ENCODE measurements at places on chromosomes 2 and 18. TPM values are rescaled to one million over a fixed set of nuclear protein-coding genes. Genes with fewer than 3 reads are reported as not detected.

DNA sequence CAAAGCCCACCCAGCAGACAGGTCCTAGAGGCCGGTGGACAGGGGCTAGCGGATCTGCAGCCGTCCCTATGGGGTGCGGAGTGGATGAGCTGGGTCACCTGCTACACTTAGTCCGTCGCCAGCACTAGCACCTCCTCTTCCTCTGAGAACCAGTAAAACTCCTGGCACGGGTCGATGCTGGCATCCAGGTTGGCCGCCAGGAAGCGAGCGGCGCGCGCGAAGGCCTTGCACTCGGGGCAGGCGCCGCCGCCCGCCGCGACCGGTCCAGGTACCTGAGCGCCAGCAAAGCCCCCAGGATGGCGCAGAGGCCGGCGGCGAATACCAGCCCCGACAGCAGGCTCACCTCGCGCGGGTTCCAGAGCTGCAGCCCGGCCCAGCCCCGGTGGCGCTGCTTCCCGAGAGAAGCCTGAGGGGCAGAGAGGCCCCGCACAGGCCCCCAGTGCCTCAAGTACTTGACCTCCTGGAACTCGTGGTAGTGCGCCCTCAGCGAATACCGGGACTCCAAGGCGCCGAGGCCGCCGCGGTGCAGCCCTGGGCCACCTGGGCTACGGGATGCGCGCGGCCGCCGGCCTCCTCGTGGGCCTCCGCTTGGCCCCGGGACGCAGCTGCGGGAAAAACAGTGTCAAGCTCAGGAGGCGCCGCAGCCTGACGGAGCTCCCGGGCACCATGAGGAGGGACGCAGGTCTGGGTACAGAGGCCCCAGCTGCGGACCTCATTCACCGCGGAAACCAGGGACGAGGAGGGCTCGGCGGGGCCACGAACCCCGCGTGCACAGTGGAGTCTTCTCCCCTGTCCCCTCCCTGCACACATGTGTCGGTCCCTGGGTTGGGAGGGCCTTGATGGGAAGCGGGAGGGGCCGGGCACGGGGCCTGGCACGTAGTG is 27.5 kb upstream of the ALPP start:
- no peak for DNase-seq

- peak; percentile 68 for DNase-seq
Observed at GRCh38 chr2:29114946-29115609, at the start of gene CLIP4. TSS of gene CLIP4 (plus strand) at chr2:29115415. CDS start at chr2:29121389, 5,974 bp downstream.

- DNase-seq = no peak
Observed at GRCh38 chr2:202790676-202791075, 80.9 kb downstream of the ICA1L start.

DNA sequence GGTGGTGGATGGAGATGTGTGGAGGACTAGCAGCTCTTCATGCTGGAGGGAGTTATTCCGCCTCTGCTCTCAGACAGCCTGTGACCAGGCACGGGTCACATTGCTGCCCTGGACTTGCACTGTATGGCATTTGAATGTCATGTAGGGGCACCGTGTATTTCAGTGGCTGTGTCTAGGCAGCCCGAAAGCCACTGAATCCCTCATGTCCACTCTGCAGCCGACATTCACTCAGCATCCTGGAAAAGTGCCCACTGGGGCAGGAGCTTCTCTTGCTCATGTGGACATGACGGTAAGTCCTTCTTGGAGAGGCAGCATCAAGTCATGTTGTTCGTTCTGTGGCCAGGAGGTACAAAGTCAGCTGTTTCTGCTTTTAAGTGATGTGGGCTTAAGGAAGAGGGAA is 127.9 kb downstream of the SH3RF3 start:
- DNase-seq = peak; percentile 44

DNA sequence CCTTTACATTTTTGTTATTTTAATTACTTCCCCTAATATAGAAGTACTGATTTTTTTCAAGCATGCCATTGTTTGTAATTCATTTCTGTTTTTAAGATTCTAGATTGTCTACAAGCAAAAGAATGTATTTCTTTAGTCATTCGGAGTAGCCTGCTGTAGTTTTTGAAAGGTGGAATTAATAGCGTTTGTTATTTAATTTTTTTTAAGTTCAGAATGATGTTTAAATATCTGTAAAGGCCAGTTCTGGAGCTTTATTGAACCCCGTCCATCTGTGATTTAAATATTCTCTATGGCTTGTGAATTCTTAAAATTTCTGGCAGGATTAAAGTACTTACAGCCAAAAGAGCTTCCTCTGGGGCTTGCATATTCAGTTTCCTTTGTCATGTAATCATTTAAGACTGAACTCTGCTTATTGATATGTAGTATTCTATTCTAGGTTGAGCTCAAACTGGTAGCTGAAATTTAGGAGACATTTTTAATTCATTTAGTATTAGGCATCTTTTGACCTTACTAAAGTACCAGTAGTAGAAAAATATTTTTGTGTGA is 5.2 kb downstream of the TGIF1 start:
- peak; percentile 47 for DNase-seq

DNA sequence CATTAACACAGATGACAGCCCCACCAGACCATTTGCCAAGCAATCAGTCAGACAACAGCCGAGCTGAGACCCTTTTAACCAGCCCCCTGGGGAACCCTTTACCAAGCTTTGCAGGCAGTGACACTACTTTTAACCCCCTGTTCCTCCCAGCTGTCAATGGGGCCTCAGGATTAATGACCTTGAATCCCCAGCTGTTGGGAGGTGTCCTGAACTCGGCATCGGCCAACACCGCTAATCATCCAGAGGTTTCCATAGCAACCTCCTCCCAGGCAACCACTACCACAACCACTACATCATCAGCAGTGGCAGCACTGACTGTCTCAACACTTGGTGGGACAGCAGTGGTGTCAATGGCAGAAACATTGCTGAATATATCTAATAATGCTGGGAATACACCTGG is 160.9 kb upstream of the EPC2 start:
- no peak for DNase-seq

DNA sequence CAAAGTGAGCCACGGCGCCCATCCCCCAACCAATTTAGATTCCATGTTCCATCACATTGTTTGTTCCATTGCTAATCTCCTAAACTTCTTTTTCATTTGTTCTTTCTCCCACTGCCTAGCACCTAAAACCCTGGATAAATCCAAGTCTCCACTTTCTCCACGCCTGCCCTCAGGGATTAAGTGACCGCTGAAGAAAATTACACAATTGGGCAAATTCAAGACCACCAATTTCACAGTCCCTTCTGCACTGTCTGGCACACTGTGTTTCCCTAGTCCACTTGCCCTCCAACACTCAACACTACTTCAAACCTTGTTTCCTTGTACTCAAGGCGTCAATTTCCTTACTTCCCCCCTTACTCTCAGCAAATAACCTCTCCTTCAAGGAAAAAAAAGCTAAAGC is 5.1 kb upstream of the UBXN4 start:
- no peak for DNase-seq

DNA sequence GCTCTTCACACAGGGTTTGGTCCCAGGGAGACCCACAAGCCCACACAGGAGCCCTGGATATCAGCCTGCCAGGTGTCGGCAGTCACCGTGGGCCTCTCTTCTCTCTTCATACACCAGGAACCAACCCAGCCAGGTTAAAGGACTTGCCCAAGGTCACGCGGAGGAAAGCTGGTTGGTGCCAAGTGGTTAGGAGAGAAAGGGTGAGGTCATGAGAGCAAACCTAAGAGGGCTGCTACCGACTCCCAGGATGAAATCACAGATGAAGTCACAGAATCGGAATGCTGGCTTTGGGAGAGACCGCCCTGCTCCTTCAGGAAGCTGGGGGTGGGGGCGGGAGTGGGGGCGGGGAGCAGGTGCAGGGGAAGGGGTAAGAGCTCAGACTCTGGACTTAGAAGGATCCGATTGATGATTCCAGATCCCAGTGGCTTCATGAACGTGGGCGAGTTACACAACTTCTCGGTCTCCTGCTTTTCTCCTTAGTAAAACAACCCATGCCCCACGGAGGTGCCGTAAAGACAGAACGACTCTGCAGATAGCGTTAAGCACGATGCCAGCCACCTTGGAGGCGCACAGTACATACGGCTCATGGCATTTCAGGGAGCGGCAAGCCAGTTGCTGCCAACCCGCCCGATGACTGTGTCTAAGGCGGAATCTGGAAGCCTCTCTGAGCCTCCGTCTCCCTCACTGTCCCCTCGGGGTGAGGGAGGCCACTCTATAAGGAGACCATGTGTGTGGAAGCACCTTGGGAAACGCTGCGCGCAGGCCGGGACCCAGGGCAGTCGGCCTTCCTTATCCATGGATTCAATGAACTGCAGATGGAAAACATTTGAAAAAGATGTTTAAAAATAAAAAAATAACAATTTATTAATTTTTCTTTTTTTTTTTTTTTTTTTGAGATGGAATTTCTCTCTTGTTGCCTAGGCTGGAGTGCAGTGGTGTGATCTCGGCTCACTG is 23.0 kb upstream of the TAF1B start:
- DNase-seq = peak; percentile 50

DNA sequence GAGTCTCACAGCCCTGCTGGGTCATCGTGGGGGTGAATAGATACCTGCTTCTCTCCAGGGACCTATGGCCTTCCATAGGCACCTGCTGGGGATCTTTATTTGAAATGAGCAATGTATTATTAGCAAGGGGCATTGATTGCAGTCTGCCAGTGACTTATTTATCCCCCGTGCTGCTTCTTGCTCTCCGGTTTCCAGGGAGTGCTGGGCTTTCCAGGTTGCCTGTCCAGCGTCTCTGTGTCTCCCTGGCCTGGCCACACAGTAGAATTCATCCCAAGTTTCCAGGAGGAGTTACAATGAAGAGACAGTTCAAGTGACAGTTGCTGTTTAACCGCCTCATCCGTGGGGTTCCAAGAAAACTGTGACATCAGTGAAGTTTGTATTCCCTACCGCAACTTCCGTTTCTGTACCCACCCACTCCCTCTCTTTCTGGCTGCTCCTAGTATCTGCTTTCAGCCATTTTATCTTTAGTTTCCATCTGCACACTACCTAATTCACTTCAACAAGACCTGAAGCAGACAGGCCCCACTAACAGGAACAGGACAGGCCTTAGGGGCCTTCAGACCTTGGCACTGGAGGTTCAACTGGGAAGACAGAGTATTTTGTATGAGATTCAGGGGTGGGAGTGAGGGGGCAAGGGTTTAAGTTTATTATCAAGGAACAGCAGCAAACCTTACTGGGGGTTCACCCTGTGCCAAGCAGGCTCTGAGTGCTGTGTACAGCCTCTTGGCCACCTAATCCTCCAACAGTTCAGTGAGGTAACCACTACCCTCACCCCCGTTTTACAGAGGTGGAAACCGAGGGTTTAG is 134.8 kb downstream of the PRKCE start:
- DNase-seq = no peak

DNA sequence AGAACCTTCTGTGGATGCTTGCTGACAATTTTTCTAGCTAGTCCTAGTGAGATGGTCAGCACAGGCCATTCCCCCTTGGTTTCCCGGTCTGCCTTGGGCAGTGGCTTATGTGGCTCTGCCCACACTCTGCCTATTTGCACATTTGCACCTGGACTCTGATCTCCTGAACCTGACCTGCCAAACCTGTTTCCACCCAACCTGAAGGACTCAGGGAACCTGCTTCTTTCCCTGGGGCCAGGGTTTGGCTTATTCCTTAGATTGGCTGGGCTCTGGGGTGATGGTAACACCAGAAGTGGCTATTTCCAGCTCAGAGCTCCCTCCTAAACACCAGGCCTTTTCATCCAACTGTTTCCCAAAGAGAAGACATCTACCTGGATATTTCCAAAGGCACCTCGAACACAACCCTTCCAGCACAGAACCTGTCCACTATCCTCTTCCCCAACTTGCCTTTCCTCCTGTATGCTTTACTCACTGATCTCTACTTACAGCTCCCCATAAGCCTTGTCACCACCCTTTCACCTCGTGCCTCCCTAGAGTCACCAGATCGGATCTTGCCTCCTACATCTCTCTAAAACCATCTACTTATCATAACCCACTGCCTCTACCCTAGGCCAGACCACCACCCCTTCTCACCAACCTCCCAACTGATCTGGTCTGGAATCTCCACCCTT is 5.8 kb upstream of the MTA3 start:
- DNase-seq = no peak

DNA sequence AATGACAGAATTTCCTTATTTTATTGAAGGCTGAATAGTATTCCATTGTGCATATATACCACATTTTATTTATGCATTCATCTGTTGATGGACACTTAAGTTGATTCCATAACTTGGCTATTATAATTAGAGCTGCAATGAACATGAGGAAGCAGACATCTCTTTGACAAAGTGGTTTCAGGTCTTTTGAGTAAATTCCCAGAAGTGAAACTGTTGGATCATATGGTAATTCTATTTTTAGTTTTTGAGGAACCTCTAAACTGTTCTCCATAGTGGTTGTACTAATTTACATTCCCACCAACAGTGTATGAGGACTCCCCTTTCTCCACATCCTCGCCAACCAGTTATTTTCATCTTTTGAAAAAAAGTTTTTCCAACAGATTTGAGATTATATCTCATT is 77.5 kb downstream of the TMEM200C start:
- no peak for DNase-seq

DNA sequence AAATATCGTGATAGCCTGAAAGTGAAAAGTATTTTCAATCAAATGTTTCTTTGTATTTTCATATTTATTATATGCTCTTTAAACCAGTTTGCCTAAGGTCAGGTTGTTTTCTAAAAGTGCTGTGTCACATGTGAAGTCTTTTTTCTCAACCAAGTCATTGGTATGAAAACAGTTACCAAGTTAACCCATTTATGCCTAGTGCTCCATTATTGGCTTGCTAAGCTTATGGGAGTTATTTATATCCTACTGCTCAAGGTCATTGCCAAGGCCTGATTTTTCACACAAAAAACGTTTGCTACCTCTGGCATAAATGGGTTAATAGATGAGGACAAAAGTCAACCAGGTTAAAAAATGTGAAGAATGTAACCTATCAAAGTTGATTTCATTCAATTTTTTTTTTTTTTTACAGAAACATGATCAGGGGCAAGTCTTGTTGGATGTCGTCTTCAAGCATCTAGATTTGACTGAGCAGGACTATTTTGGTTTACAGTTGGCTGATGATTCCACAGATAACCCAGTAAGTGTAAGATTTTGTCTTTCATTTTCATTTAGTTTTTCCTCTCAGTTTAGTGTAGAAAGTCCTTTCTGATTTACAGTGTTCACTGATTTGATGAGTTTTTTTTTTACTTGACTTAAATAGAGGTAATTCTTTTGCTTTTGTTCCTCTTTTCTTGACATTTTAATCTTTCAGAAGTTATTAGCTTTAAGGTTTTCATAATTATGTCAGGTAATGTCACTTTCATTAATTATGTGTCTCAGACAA is 102.6 kb downstream of the PTPN4 start:
- no peak for DNase-seq

DNA sequence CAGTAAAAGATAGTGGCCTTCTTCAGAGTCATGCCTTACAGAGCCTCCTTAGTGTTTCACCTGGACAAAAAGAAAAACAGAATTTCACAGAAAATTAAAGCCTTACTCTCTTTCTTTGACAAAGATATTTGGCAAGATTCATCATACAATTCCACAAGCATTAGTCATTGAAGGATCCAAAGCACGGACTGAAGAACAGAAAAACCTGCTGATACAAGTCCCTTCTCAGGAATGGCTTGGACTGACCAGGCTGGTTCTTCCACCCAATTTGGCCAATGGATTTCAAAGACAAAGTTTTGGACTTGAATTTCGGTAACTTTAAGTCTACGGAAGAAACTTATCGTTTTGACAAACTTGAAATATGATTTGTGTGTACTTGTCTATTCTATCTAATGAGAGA is 39.1 kb upstream of the GALNT3 start:
- DNase-seq = peak; percentile 58

Gene FABP1
- not detected for total RNA-seq

Gene LIMS4
- total RNA-seq = 4.7 TPM

Gene CNDP1
- total RNA-seq = not detected

Gene SNTG2
- not detected for total RNA-seq

Gene PIGN
- total RNA-seq = 32.7 TPM

Gene EGR4
- total RNA-seq = not detected

Gene TTC39C
- 51.8 TPM for total RNA-seq

Gene POMC
- 0.63 TPM for total RNA-seq

Gene CHRND
- not detected for total RNA-seq

Gene UGT1A8
- total RNA-seq = 0.09 TPM

Measured in fibroblast of the aortic adventitia (primary cell).